Heart left ventricle (tissue), 16 donors: ENCODE measurements at places on chromosomes 16 and 17. TPM values are rescaled to one million over a fixed set of nuclear protein-coding genes. Genes with fewer than 3 reads are reported as not detected.

Gene KRT33B
- not detected for total RNA-seq

Gene TLCD3B
- total RNA-seq: not detected

Gene NEUROD2
- not detected for total RNA-seq

Gene EPX
- not detected for total RNA-seq

Gene CNGB1
- total RNA-seq: not detected

Gene ODAD4
- total RNA-seq: 0.40 TPM
